NCI-H524 (cell line): ENCODE measurements at places on chromosomes 1 and 21.

- DNase-seq, result peak; percentile 20
These were observed 594 bp downstream of the HDGF start for GRCh38 chr1:156750711-156751450.

- DNase-seq, result no peak
These were observed 65.1 kb downstream of the RIPK4 start for GRCh38 chr21:41701749-41702148.

DNA sequence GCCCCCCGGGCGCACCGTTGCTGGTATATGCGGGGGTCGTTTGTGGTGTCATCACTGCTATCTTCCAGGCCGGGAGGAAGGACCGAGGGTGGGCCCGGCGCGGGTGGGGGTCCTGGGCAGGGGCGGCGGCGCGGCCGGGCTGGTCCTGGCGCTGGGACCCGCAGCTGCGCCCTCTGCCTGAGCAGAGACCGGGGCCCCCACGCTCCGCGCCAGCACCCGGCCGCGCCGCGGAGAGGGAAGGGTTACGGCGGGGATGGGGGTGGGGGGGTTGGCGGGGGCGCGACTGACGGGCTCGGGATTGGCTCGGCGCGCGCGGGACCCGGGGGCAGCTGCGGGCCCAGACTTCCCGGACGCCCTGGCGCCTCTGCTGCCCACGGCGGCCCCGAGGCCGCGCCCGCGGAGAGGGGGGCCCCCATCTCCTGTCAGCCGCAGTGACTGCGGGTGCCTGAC is 13.8 kb upstream of the SAMD11 start:
- DNase-seq, result no peak

DNA sequence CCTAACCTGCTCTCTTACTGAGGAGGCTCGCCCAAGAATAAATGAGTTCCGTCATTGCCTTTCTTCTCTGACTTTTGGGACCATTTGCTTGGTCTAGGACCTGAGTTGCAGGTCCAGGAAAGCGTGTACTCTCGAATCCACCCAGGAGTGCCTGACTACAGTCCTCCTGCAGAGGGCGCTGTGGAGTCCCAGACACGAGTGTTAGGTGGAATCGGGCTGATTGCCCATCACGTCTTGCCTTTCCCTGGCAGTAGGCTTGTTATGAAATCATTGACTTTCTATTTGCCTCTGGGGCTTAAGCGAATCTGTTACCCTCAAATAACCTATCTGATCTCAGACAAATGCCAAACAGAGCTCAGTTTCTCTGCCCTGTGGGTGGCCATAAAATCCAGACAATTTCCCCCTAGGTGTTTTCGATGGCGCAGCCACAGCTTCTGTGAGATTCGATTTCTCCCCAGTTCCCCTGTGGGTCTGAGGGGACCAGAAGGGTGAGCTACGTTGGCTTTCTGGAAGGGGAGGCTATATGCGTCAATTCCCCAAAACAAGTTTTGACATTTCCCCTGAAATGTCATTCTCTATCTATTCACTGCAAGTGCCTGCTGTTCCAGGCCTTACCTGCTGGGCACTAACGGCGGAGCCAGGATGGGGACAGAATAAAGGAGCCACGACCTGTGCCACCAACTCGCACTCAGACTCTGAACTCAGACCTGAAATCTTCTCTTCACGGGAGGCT is at the start of gene IL20:
Gene IL20, plus strand, starts transcription at position 685 of the 733 bp plus-strand sequence. CDS start 230 bp downstream, outside the sequence.
- peak; percentile 45 for DNase-seq

GRCh38 chr1:223748773-223749733 is 36.7 kb downstream of the CAPN2 start:
- DNase-seq, result no peak

GRCh38 chr21:40074198-40074597 is 207.0 kb downstream of the PCP4 start:
- DNase-seq, result no peak

GRCh38 chr1:46723901-46724300 is 5.0 kb upstream of the EFCAB14 start:
- no peak for DNase-seq

GRCh38 chr21:34844013-34844923 is 175.5 kb downstream of the CLIC6 start:
- peak; percentile 31 for DNase-seq
